ENCODE measurements at places on chromosomes 13 and 19. TPM values are rescaled to one million over a fixed set of nuclear protein-coding genes. Genes with fewer than 3 reads are reported as not detected.

Gene ADGRE1
- 2.4 TPM for total RNA-seq

DNA sequence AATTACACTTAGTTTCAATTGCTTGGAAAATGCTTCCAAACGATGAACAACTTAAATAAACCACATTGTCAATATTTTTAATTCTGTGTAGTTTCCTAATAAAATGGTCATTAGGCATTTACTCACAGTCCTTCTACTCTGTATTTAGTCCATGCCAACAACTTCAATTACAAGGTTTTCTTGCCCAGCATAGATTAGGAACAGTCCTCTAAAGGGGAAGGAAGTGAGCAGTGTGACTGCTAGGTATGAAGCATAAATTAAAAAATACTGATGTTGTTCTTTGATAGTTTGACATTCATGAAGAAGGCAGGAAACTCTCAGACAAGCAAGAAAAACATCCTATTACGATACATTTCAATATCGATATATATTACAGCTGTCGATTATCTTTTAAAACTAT, 716.0 kb upstream of the PCDH9 start:
- no peak for DNase-seq

DNA sequence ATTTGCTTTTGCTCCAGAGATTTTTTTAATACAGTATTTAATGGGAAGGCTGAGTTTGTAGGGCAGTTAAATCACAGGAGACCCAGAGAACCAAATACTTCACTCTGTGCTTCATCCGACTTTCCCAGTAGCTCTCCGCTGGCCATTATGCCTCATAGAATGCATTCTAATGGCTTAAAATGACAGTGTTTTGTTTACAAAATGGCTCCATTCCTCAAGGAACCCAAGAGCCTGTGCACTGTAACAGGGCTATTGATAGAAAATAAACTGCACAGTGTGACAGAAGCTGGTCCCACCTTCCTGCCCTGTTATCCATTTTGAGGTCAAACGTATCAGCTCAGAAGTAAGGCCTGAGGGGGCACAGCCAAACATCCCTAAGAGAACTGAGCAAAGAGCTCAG, 136.5 kb downstream of the RAP2A start:
- no peak for DNase-seq

DNA sequence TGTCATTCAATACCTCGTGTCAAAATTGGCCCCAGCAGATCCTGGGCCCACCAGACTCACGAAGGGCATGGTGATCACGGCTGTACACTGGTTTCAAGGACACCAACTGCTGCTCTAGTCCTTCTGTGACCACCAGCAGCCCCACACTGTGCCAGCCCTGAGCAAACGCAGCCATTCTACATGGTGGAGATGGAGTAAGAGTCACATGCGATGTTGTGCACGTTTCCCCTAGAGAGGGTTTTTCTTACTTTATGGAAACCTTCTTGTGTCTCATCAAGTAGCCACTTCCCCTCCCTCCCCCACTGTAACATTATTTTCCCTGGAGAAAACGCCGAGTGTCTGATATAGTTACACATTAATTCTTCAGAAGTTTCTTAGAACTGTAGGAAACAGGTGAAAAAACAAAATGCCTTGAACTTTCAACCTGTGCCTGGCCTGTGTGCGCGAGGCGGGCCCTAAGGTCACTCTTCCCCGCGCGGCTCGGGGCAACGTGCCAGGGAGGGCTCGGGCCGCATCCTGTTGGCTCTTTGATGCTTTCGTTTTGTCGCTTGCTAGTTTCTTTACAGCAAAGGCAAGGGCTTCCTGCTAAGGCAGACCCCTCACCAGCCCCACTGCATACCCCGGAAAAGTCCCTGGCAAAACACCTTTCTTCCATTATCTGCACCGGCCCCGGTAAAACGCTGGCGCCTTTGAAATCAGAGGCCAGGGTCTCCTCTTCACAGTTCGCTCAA, 44.6 kb downstream of the GGACT start:
- peak; percentile 82 for DNase-seq

- DNase-seq, result no peak
These were observed 310.8 kb downstream of the SLC7A1 start for GRCh38 chr13:29284726-29285125.

- DNase-seq, result no peak
These were observed 2.2 kb downstream of the LHFPL6 start for GRCh38 chr13:39600766-39601165.

Gene KCNC3
- 1.6 TPM for total RNA-seq

Gene TEX101
- total RNA-seq, result not detected

Gene FFAR3
- 1.4 TPM for total RNA-seq

- DNase-seq, result no peak
These were observed 21.0 kb upstream of the SIAH3 start for GRCh38 chr13:45872566-45872965.

Gene RGCC
- total RNA-seq, result 205 TPM

GRCh38 chr13:90640976-90641375, 706.5 kb upstream of the MIR17HG start:
- no peak for DNase-seq

Gene AMH
- total RNA-seq, result 0.93 TPM

Gene CGB3
- total RNA-seq, result not detected

Gene ZNF888
- total RNA-seq, result 2.6 TPM

DNA sequence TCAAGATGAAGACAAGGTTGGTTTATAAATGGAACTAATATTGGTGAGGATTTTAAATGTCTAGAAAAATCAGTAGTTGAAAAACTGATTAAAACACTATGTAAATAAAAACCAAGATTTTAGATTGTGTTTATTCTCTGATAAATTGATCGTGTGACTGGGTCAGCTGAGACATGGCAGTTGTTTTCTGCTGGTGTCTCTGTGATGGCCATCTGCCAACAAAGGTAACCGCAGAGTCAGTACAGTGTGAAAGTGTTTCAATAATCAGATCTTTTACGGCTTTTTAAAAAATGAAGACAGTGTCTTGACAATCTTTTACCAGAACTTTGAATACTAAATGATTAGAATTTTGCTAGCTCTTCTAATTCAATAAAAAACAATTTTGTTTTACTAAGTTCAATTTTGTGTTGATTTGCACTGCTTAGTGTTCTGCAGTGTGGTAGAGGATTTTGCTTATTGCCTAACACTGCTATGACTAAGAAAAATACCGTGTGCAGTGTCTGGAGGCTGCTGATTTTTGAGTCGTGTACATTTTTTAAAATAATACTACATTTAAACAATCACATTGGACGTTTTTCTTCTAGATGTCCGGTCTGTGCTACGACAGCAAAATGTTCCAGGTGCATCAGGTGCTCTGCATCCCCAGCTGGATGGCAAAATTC, 32.7 kb upstream of the GPR183 start:
- DNase-seq, result no peak

DNA sequence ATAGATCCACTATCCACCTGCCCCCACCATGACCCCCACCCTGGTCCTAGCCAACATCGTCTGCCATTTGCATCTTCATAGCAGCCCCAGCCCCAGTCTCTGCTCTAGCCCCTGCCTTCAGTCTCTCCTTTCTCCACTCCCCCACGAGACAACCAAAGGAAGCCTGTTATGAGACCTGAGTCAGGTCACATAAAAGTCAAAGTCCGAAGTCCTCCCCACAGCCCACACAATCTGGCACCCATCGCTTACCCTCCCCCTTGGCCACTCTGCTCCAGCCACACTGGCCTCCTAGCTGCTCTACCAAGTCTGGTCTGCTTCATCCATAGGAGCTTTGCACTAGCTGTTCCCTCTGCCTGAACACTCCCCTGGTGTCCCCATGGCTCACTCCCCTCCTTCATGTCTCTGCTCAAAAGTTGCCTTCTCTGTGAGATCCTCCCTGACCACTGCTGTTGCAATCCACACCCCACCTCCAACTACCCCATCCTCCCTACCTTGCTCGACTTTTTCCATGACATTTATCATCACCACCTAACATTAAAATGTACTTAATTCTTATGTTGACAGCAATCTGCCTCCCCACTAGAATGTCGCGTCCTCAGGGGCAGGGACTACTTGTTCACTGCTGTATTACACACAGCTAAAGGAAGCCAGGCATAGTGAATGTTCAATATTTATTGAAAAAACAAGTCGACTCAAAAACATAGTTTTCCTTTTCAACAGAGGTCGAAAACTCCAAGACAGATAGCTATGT, 1.2 kb upstream of the PLEKHG2 start:
- DNase-seq, result no peak

Gene LENG9
- total RNA-seq, result 8.3 TPM

Gene PSG6
- not detected for total RNA-seq

Gene C19orf85
- total RNA-seq, result not detected

DNA sequence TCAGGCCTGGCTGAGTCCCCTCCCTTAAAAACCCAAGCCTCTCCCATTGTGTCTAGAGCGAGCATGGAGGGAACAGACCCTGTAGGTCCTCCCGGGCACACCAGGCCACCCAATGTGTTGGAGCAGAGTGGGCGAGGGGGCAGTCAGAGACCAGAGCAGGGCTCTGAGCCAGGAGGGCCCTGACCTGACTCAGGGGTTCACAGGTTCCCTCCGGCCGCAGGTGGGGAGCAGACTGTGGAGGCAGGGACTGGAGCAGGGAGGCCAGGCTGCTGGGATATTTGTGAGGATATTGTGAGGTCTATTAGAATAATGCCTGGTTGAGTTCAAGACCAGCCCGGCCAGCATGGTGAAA, 1.6 kb upstream of the TYROBP start:
- no peak for DNase-seq

Gene ATP4A
- not detected for total RNA-seq

GRCh38 chr13:99258946-99259345, 767 bp upstream of the GPR18 start:
- no peak for DNase-seq

DNA sequence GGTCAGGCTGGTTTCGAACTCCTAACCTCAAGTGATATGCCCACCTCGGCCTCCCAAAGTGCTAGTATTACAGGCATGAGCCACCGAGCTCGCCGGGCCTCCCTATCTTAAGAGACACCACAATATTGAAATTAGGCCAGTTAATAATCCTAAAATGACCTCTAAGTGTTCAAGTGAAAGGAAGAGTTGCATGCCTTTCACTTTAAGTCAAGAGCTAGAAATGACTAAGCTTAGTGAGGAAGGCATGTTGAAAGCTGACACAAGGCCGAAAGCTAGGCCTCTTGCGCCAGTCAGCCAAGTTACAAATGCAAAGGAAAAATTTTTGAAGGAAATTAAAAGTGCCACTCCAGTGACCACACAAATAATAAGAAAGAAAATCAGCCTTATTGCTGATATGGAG, 144.5 kb upstream of the FNDC3A start:
- no peak for DNase-seq

GRCh38 chr19:30790056-30790680, 418.0 kb downstream of the ZNF536 start:
- DNase-seq, result no peak

GRCh38 chr19:5526691-5527090, 41.1 kb downstream of the TINCR start:
- DNase-seq, result no peak

Gene NLRP11
- total RNA-seq, result not detected

DNA sequence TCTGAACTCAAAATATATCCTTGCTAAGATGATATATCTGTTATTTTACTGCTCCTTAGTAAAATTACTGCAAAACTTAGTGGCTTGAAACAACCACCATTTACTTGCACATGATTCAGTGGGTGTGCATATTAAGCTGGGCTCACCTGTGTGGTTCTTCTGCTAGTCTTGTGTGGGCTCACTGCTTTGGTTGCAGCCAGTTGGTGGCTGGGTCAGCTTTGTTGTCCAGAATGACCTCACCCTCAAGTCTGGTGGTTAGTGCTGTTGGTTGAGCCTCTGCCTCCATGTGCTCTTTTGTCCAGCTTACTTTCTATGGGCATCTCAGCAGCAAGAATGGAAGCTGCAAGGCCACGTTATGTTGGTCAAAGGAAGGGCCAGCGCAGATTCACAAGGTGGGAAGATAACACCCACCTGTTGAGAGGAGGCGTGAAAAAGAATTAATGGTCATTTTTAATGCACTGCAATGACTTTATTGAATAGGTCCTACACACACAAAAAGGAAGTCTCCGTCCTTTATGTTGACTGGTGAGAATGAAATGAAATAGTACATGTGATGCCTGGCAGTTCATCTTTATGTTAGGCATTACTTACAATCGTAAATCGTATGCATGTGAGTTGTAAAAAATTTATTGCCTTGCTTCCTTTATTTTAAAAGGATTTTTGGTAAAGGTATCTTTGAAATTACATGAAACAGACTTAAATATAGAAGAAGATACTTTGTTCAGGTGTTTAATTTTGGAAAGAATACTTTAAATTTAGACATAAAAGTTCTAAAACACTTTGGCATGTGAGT, 34.3 kb downstream of the URI1 start:
- no peak for DNase-seq

Gene PRX
- 2.3 TPM for total RNA-seq

GRCh38 chr13:30088312-30088855, 219.0 kb downstream of the KATNAL1 start:
- no peak for DNase-seq

GRCh38 chr13:76398425-76398824, 487.8 kb downstream of the KCTD12 start:
- no peak for DNase-seq

Gene WDR87
- not detected for total RNA-seq

GRCh38 chr13:39811051-39811450, 155.6 kb downstream of the COG6 start:
- no peak for DNase-seq

DNA sequence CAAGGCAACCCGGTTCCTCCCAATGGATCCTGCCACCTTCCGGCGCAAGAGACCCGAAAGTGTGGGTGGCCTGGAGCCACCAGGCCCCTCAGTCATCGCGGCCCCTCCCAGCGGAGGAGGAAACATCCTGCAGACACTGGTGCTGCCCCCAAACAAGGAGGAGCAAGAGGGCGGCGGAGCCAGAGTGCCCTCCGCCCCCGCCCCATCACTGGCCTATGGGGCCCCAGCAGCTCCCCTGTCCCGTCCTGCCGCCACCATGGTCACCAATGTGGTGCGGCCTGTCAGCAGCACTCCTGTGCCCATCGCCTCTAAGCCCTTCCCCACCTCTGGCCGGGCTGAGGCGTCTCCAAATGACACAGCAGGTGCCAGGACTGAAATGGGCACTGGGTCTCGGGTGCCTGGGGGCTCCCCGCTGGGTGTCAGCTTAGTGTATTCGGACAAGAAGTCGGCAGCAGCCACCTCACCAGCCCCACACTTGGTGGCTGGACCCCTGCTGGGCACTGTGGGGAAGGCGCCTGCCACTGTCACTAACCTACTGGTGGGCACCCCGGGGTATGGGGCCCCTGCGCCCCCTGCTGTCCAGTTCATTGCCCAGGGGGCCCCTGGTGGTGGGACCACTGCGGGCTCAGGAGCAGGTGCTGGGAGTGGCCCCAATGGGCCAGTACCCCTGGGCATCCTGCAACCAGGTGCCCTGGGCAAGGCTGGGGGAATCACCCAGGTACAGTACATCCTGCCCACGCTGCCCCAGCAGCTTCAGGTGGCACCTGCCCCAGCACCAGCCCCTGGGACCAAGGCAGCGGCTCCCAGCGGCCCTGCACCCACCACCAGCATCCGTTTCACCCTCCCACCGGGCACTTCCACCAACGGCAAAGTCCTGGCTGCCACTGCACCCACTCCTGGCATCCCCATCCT, 11.2 kb upstream of the PRR19 start:
- no peak for DNase-seq

Gene ZNF490
- 4.6 TPM for total RNA-seq

- DNase-seq, result no peak
These were observed 57.2 kb downstream of the CHST8 start for GRCh38 chr19:33678796-33679585.

All from mesenteric fat pad (tissue), 1 donor.